Activated CD8-positive, alpha-beta memory T cell treated with anti-CD3 and anti-CD28 coated beads, Interleukin-2, amount 50 U/mL, for 48 hours (primary cell): ENCODE measurements at places on chromosomes 11 and 22.

- DNase-seq, result no peak
Measured at GRCh38 chr11:78941226-78941851, 366.7 kb upstream of the NARS2 start.

DNA sequence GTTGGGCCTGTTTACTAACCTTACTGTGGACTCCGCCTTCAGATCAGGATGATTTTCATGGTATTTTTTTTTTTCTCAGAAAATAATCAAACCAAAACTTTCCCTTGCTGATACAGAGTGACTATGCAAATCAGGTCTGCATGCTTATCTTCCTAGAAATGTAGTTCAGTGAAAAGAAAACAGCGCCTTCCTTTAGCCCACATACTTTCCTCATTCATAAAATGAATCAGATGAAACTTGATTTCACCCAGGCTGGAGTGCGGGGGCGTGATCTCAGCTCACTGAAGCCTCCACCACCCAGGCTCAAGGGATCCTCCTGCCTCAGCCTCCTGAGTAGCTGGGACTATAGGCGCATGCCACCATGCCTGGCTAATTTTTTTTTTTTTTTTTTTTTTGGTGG lies 26.0 kb downstream of the ZNRF3 start:
- DNase-seq, result peak; percentile 84

DNA sequence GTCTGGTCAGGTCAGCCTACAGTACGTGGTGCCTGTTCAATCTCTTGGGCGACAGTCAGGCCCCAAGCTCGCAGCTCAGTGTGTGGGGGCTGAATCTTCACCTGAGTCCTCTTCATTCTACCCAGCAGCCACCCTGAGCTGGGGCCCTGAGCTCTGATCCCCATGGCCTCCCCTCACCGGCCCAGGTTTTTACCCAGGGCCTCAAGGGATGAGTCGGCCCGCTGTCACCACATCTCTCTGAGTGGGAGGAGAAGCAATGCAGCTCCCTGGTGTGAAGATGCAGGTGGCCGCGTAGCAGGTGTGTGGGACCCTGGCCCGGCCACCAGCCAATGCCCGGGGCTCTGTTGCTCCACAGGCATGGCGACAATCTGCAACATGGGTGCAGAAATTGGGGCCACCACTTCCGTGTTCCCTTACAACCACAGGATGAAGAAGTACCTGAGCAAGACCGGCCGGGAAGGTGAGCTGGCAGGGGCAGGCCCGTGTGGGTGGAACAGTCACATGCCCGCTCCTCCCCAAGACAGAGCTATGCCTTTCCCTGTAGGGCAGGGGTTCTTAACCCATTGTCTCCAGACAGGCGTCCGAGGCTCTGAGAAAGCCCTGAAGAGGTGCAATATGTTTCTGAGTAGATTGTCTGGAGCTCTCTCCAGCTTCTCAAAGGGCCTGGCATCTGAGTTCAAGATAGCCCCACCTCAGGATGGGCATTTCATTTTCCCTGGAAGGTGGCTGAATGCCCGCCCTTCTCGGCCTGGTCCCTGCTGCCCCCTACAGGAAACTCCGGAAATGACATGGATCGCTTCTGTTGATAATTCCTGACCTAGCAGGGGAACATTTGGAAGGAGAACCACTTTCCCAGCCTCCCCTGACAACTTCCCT lies 26.9 kb downstream of the POLR3H start:
- DNase-seq, result no peak

- peak; percentile 68 for DNase-seq
Measured at GRCh38 chr22:37472418-37473006, 13.7 kb downstream of the MFNG start.

GRCh38 chr11:841981-842369 lies 354 bp downstream of the POLR2L start:
- DNase-seq, result no peak
